ENCODE measurements at places on chromosomes 5 and 9.
A peak's percentile ranks its signal among the peaks of the same experiment; 100 is the strongest.

DNA sequence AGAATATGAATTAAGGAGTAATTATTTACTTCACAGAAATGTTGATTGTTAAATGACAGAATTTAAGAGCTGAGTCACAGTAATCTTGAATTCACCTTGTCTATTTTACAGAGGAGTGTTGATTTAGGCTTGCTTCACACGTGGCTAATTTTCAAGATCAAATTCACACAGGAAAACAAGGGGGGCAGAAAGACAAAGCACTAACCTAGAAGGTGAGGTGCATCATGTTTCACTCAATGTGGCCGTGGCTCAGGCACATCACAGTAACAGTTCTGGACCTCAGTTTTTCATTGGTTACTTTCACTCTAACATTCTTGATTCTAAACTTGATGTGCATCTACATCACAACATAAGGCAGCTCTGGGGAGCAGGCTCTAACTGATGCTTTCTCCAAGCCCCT is 69.6 kb upstream of the GNAQ start:
- DNase-seq, result no peak

DNA sequence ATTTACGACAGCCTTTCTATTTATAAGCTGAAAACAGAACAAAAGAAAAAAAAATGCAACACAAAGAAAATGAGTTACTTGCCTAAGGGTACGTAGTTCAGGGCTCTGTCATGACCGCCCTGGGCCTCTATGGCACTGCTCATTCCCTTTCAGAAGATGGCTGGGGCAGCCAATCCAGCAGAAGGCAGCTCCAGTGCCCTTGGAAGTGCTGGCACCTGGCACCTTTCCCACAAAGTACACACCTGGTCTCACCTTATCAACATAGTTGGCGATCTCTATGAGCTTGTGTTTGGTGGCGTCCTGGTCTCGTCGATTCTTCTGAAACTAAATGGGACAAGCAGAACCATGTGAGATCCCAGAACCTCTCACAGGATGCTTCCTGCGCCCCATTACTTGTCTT is 53.2 kb downstream of the NIPAL4 start:
- no peak for DNase-seq

DNA sequence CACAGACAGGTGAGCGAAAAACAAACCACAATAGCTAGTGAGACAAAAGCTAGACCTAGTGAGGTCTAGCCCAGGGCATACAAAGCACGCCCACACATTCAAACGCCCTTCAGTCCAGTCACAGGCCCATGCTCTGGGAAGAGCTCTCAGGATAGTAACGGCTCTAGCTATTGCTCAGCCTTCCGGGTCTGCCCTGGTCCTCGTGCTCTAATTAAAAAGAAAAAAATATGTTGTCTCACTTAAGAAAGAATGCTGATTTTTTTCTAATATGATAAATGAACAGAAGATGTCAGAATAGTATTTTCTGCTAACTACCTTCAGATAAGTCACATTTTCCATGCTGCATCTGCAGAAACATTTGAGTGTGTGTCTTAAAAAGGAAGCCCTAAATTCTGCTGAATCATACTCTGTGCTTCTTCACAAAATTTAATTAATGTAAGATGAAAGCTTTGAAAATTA is 94.5 kb downstream of the PLPP1 start:
- no peak for DNase-seq

GRCh38 chr9:6590772-6591384 is 54.7 kb downstream of the GLDC start:
- DNase-seq, result no peak

- DNase-seq, result no peak
Measured at GRCh38 chr9:136255896-136256890, 10.6 kb upstream of the QSOX2 start.

GRCh38 chr5:88815050-88815789 is 67.8 kb downstream of the MEF2C start:
- no peak for DNase-seq

DNA sequence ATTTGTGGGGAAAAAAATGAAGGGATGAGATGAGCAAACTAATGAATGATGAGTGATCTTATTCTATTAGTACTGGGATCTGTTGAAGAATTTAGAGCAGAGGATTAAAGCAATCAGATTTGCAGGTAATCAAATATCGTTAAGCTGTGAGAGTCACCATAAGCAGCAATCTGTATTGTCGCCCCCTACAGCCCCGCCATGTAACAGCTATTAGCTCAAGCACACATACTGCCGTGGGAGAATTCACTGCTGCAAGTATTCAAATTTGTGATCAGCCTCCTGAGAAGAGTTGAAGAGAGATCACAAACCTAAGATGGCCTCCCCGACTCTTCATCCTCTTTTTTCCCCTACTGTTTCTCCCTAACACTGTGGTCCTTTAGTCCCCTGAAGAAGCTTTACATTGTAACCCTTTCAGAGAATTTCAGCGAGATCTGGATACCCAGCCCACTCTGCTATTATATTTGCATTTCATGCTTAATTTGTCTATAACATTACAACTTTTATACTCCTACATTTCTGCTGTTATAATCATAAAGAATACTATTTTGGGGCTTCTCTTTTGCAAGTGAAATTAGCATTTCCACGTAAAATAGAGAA is 28.5 kb upstream of the PHF24 start:
- DNase-seq, result peak; percentile 5

GRCh38 chr5:100760688-100761087 is 142.4 kb downstream of the ST8SIA4 start:
- DNase-seq, result no peak

DNA sequence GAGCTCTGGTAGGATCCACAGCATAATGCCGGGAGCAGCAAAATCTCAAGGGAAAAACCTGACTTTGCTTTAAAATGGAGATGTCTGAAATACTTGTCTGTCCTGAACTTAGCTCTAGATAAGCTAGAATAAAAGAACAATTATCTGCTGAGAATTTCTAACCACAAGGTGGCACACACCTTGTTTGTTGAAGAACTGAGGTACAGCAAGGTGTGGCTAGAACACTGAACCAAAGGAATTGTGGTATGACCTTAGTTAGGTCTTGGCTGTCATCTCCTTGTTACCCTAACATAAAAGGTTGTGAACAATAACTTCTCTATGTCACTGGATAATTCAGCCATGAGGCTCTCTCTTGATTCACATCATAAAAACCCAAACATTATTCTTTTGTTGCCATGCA is 72.3 kb upstream of the ANXA1 start:
- no peak for DNase-seq

DNA sequence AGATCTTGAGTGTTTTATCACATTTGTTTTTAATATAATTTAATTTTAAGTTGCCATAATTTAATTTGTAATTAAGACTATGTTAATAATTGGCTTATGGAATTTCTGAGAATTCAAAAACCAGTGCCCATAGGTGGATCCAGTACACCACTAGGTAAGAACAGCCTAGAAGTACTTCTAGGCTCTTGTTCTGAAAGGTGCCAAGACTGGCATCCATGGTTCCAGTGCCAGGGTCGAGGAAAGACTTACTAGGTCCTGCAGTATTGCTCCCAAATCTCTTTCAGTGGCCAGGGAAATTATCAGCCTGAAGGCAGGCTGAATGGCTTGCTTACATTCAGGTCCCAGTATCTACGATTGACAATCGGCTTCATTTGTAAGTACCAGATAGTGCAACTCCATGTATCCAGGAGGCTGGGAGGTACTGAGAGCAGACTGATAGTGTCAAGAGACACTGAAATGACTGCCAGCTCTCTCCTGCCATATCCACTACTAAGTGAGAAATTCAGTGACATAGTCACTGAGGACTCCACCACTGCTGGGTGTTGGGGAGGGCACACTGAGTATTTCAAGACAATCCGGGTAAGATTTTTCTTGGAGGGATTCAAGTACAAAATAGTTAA is 159.2 kb upstream of the CCDC152 start:
- no peak for DNase-seq

GRCh38 chr9:113530022-113530635 is 66.6 kb downstream of the RGS3 start:
- DNase-seq, result no peak

GRCh38 chr5:25027061-25027460 is 382.3 kb upstream of the CDH10 start:
- DNase-seq, result no peak

DNA sequence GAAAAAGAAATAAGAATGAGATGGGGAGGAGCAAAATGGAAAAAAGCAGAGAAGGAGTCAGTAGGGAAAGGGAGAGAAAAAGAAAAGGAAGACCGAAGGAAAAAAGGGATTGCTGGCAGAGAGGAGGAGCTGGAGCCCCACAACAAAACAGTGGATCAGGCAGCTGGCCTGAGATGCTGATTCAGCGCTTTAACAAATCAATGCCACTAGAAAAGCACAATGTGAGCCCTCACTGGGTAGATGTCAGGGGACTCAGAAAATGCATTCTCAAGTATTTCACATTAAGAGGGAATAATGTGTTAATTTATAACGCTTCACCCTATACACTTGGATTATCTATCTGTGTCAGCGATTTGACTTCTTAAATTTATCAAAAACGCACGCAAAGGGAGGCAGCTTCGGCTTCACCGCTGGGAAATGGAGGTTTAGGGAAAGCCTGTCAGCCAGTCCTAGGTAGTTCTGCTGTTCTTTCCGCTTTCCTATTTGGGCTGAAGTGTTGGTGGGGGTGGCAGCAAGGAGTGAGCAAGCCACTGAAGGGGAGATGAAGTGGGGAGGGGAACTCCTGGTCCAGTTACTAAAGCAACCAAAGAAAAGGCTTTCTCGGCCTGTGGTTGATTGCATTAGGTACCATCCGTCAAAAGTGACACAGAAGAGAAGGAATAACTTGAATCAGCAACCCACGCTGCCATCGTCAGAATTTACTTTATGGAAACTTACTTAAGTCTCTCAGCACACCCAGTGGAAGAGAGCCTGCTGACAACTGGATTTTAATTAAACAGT is 161.6 kb downstream of the BNC2 start:
- no peak for DNase-seq

GRCh38 chr5:7606840-7607465 is 211.0 kb downstream of the ADCY2 start:
- no peak for DNase-seq
